ENCODE measurements at places on chromosomes 7 and 10. TPM values are rescaled to one million over a fixed set of nuclear protein-coding genes. Genes with fewer than 3 reads are reported as not detected.

- DNase-seq: no peak
Measured at GRCh38 chr10:21445163-21445562, 80.3 kb downstream of the SKIDA1 start.

DNA sequence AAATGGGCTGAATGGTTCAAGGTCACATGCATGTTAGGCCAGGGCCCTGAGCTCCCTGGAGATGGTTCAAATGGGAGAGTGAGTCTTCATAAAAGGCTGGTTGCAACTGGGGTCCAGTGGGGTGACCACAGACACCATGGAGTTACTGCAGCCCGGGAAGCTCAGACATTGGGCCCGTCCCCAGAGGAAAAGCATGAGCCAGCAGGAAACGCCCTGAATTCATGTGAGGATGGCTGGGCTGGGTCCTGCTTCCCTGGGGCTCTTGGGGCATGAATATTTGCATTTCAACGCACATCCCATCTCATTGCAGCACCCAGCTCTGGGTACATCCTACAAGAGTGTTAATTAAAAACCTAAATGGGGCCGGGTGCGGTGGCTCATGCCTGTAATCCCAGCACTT, 549.0 kb downstream of the TCERG1L start:
- peak; percentile 44 for DNase-seq

DNA sequence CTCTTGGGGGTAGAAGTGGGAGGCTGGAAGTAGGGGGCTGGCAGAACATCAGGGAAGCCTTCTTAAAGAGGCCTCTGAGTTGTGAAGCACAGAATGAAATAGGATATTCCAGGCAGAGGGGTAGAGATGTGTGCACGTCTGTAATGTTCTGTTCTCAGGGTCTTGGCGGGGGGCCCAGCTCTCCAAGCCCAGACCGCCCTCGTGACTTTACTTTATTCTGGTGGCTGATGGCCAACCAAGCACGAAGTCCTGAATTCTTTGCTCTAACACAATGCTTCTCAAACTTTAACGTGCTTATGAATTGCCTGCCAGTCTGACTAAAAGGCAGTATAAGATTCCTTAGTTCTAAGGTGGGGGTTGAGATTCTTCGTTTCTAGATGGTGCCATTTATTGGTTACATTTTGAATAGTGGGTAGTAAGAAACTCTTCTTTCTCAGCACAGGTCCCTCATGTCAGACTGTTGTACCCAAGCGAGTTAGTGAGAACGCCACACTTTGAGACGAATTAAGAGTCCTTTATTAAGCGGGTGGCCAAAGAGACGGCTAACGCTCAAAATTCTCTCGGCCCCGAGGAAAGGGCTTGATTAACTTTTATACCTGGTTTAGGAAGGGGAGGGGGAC, 8.2 kb downstream of the PRXL2A start:
- DNase-seq: no peak

- DNase-seq: no peak
Measured at GRCh38 chr10:119413471-119414080, 128.9 kb downstream of the RGS10 start.

The SEMA3E gene
- total RNA-seq: 2.0 TPM

- DNase-seq: no peak
Measured at GRCh38 chr7:35714862-35715261, 19.9 kb upstream of the HERPUD2 start.

The ATRNL1 gene
- total RNA-seq: 0.44 TPM

- DNase-seq: no peak
Measured at GRCh38 chr10:19702215-19702614, 114.0 kb upstream of the PLXDC2 start.

The CLCN1 gene
- total RNA-seq: not detected

DNA sequence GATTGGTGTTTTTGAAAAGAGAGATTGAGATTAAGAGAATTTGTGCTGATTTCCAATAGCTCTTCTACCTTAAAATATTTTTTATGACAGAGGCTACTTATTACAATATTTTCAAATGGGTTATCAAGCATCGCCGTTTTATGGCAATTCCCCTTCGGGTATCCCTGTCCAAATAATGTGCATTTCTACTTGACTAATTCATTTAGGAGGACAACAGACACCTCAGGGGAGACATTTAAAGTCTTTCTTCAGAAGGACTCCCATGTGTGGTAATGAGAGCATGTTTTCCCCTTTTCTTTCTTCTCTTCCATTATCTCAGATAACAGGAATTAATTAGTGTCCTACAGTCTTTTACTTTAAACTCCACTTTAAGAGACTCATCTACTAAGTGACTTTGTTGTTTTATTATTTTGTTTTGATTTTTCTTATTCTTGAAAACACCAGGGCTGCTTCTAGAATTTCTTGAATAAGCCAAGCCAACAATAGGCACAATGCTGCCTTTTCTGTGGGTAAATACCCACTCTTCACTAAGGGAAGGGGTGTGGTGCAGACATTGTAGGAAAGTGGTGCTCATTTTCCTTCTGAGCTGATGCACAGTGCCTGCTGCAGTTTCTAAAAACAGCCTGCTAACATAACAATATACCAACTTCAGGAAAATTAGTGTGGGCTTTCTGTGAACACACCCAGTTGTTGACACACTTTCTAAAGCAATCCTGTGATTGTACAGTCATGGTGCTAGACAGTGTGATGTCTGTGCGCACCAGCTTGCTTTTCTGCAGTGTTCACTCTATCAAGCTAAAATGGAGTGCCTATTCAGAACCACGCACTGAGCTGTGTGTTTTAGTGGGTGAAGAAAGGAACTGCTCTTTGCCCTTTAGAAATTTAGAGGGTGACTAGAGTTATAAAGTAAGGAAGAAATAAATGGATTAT, 597.7 kb downstream of the NRG3 start:
- DNase-seq: no peak

GRCh38 chr7:29146057-29146706, at the start of gene CPVL:
Gene CPVL, minus strand, starts transcription at chr7:29146537. Its CDS starts 25,476 bp downstream, at chr7:29121061.
- peak; percentile 67 for DNase-seq

DNA sequence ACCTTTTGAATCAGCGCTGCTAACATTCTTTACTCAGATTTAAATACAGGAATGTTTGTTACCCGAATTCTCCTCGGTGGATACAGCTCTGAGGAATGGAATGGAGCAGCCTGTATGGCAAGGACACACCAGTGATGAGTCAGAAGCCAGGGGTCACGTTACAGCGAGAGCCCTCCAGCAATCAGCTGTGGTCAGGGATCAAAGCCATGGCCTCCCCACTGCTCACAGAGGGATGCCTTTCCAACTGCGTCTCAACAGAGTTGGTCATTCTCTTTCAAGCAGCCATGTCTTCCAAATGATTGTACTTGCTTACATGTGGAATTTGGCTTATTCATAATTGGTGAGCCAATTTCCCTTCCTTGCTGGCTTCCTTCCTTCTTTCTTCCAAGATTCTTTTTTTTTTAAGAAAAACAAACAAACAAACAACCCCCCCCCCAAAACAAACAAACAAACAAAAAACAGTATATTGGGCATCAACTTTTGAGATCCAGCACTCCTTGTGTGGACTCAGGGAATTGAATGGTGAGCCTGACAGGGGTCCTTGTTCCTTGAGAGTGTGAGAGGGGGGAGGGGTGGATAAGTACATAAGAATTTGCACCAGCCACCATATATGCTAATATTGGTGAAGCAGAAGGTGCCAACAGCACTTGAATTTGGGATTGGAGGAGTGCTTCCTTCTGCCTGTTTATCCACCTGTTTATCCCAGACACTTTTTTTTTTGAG, 100.2 kb downstream of the ATXN7L1 start:
- DNase-seq: no peak

The WBP1L gene
- 166 TPM for total RNA-seq

DNA sequence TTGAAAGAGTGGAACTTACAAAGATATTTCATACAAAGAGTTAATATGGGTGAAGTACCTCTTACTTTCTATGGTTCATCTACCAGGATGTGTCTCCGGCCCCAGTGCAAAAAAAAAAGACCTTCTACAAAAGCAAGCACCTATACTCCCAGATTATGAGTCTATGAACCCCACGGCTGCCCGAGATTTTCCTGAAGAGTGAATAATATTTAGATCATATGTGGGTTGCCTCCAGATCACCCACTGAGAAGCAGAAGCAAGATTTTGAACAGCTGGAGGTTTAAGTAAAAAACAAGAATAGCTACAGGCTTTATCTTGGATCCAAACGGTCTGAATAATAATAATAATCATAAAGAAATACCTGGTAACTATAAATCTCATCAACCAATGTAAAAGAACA, 207.7 kb downstream of the SKAP2 start:
- DNase-seq: no peak

- DNase-seq: no peak
Measured at GRCh38 chr10:46287846-46288477, 1.2 kb downstream of the ANTXRL start.

DNA sequence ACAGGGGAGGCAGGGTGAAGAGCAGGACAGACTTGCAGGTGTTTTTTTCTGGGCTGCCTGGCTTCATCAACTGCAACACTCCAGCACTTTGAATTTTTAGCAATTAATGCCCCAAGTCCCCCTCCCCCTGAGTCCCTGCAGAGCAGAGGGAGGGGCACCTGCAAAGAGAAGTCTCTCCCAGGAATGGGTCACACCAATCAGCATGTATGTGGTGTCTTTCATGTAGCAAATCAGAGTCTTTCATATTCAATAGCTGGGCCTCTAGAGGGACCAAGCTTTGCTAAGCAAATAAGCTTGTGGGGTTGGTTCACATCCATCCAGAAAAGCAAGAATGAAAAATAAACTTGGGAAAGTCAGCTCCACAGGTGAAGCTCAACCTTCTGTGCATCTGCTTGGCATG, 90.7 kb downstream of the PARP12 start:
- no peak for DNase-seq

GRCh38 chr7:7564323-7564780, 2.3 kb upstream of the MIOS start:
- no peak for DNase-seq

DNA sequence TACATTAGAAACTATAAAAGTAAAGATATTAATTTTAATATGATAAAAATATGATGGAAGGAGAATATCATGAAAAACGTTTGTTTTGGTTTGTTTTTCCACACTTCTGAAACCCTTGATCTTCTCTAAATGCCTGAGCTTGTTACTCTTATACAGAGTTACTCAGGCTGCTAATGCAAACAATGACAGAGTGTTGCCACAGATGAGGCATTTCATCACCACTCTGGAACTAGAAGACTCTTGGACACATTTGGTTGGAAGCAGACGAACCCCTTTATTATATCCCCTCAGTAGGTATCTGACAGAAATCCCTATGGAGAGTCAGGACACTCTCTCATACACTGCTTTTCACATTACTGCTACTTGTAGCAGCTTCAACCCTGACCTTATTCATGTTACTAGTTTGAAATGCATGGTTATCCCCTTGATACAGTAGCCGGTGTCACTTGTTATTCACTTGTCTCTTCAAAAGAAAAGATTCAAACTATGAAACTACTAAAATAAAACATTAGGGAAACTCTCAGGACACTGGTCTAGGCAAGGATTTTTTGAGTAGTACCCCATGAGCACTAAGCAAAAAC, 66.9 kb downstream of the SEMA3C start:
- DNase-seq: no peak

- no peak for DNase-seq
Measured at GRCh38 chr7:145168427-145168826, 332.6 kb upstream of the TPK1 start.

DNA sequence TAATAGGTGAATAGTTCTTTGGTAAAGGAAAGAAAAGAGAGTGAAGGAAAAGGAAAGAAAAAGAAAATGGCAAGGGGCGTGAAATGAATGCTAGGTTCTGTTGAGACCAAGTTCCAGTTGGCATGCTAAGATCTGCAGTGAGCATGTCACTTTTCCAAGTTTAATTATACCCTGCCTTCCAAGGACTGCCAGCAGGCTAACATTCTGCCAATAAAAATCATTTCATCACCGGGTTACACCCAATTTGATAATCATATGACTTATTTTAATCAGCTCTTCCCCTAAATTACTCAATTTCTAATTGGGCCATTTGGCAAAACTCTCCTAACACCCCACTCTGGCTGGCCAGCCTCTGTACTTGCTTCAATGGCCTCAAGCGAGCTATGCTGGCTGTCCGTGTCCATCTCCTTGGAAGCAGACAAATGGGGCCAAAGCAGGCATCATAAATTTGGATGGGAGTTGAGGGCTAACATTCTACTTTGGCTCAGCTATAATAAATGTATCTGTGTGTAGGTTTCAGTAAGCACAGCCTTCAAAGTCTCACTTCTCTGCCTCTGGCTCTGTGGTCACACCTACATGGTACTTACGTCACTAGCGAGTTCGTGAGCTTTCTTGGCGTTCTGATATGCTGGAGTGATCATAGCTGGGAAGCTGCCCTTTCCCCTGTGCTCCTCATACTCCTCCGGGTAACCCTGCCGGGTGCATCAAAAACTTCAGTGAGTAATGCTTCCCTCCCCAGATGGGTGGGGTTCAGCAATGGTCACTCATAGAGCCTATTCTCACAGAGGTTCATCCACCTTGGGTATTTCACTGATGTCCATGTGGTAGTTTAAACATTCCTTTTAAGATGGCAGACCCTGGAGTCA, 17.3 kb downstream of the NRAP start:
- DNase-seq: no peak

DNA sequence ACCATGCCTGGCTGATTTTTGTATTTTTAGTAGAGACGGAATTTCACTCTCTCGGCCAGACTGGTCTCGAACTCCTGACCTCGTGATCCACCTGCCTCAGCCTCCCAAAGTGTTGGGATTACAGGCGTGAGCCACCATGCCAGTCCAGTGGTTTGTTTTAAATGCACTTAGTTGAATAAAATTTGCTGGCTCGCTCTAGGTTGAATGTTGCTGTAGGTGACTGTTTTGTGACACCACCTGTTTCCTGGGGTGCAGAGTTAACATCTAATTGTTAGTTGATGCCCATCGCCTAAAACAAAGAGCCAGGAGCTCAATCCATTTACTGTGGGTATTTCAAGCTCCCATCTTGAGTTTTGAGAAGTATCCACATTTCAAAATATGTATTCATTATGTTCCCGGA, 31.2 kb downstream of the MGAM2 start:
- no peak for DNase-seq

The ZNF282 gene
- total RNA-seq: 28.6 TPM

The GLI3 gene
- total RNA-seq: 41.3 TPM

DNA sequence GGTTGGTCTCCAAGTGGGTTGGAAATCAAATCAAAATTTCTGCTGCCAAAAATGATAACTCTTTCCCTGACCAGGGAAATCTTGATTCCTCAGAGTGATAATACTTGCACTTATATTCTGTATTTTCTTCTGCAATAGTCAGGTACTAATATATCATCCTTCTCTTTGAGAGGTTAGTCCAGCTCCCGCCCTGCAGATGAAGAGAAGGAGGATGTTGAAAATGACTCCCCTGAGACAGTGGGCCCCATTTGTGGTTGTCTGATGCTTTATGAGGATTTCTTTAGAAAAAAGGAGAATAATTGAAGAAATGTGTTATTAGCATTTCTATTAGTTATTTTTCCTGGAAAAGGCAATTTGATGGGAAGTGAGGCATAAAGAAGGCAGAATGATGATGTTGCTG, 213.0 kb downstream of the SEC23IP start:
- DNase-seq: no peak

- DNase-seq: no peak
Measured at GRCh38 chr10:88226891-88227290, 356.2 kb downstream of the RNLS start.

The TMEM225B gene
- total RNA-seq: 2.6 TPM

The AS3MT gene
- total RNA-seq: 1.4 TPM

- no peak for DNase-seq
Measured at GRCh38 chr10:16632996-16633395, 111.3 kb upstream of the C1QL3 start.

GRCh38 chr10:96655461-96656197, 64.7 kb downstream of the PIK3AP1 start:
- DNase-seq: no peak

GRCh38 chr7:130242198-130243014, 24.3 kb upstream of the CPA2 start:
- DNase-seq: no peak

All from suprapubic skin (tissue), 4 donors.